ENCODE measurements at places on chromosomes 16 and 17.

DNA sequence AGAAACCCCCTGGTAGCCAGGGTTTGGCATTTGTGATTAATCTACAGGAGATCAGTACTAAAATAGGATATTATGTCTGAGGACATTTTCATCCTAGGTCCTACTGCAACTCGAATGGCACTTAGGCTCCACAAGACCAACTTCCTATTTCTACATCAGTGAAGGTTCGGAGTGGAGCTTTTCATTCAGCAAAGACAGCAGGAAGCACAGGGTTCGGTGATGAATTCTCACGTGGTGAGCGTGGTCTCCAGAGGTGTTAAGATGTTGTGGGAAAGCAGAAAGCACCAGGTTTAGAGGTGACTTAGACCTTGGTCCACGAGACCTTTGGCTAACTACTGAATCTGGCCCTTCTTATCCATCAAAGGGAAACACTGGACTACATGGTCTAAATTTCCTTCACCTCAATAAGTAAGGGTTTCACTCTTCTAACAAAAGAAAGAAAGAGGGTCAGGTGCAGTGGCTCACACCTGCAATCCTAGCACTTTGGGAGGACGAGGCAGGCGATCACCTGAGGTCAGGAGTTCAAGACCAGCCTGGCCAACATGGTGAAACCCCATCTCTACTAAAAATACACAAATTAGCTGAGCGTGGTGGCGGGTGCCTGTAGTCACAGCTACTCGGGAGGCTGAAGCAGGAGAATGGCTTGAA is 13.9 kb upstream of the HELZ start:
- no peak for DNase-seq

DNA sequence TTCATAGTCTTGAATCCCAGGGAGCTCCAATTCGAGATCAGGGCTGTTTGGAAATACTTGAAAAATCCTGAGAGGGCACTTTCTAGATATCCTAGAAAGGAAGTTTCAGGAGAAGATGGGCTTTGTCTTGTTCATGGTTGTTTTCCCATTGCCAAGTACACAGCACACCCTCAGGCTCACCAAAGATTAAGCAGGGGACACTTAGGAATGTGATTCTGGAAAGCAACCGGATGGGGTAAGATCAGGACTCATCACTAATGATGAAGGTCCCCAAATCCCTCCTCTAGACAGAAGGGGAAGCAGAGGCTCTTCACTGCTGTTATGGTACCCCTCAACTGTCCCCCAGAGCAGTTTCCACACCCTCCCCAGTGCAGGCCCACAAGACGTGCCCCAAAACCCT is 40.7 kb downstream of the VAC14 start:
- DNase-seq: no peak

DNA sequence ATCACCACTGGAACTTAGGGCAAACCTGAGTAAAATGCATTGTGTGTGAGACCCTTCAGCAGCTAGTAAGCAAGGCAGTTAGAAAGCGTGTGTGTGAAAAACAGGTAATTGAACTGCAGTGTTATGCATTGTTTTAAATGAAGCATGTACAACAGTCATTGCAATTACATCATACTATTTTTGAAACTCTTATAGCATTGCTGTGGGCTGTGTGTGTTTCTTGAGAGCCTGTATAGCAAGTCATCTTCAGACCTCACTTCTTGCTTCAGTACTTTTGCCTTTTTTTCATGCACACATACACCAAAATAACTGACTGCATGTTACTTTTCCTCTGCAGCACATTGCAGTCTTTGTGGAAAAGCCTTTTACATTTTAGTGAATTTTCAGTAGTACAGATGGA is 19.2 kb downstream of the PTRH2 start:
- DNase-seq: no peak

DNA sequence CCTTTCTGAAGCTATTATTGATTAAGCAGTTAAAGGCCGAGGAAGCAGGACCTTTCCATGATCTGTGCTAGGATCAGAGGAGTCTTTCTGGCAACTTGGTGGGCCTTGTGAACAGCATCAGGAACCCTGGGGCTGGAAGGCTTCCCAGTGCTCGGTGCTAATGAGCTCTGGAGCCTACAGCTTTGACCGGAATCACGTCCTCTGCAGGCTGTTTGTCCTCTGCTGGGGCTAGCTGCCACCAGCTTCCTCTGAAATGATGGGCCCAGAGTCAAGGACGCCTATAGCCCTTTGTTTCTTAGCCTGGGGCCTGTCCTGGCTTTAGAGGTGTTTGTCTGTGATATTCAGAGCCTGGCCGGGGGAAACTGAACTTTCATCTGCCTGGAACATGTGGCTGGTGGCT is 111.6 kb downstream of the SHISA9 start:
- DNase-seq: no peak

GRCh38 chr17:46163929-46164594 is 29.2 kb downstream of the KANSL1 start:
- DNase-seq: no peak
